ENCODE measurements at places on chromosomes 16 and 17. TPM values are rescaled to one million over a fixed set of nuclear protein-coding genes. Genes with fewer than 3 reads are reported as not detected.

GRCh38 chr17:45690625-45691275 is 93.4 kb upstream of the CRHR1 start:
- DNase-seq, result no peak
- peaks cover 2% of the 10 kb centered on the region for H3K4me1 ChIP-seq
- H3K4me3 ChIP-seq, result no peak overlapping the region
- no peak overlapping the region for H3K27ac ChIP-seq
- H3K36me3 ChIP-seq, result peaks cover 7% of the 10 kb centered on the region
- H3K27me3 ChIP-seq, result peaks cover 59% of the 10 kb centered on the region

DNA sequence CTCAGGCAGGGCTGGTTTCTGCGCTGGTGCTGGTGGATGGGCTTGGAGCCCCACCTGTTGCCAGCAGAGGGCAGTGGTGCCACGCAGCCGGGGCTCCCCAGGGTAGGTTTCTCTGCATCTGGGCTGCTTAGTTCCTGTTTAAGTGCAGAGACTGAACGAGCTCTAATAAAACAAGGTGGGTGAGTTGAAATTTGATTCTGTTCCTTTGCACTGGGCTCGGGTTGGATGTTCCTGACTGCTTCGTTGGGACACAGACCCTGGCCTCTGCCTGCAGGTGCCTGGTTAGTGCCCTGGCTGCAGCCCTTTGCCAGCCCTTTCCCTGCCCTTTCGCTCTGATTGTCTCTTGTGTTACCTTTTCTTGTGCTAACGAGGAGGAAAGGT is 30.0 kb downstream of the TBCD start:
- H3K4me3 ChIP-seq, result no peak overlapping the region
- DNase-seq, result peak; percentile 68
- peaks cover 2% of the 10 kb centered on the region for H3K36me3 ChIP-seq
- peaks cover 6% of the 10 kb centered on the region for H3K4me1 ChIP-seq
- no peaks in the 10 kb centered on the region for H3K27me3 ChIP-seq

- no peak overlapping the region for H3K4me3 ChIP-seq
- peaks cover 5% of the 10 kb centered on the region for H3K4me1 ChIP-seq
- no peak for DNase-seq
- peaks cover 4% of the 10 kb centered on the region for H3K36me3 ChIP-seq
These were observed 19.5 kb downstream of the NUP85 start for GRCh38 chr17:75225016-75225415.

DNA sequence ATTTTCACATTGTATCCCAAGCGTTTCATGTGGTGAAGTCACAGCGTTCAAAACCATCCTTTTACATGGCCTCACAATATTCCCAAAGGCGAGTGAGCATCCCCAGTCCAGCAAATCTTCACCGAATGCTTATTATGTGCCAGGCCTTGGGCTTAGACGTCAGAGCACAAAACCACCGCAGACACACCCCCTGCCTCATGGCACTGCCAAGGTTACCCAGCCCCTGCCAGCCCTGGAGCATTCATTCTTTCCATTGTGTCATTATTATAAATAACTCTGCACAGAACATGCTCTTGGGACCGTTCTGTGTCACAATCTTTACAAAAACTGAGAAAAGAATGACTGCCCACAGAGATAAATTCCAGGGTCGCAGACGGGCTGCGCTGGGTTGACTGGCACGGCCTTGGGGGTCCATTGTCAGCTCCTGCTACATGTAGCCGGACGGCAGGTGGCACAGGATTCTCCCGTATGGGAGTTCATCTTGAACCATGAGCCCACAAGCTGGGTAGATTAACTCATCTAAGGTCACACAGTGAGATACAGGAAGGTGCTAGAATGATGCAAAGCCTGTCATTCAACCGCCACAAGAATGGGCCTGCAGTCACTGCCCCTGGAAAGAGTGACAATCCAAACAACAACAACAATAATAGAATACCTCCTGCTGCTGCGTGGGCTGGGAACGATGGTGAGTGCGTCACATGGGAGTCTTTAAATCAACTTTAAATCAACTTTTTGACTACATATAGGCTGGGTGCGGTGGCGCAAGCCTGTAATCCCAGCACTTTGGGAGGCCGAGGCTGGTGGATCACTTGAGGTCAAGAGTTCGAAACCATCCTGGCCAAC is 4.5 kb upstream of the NECAB2 start:
- H3K27ac ChIP-seq, result no peak overlapping the region
- DNase-seq, result no peak
- H3K36me3 ChIP-seq, result peaks cover 4% of the 10 kb centered on the region
- peaks cover 2% of the 10 kb centered on the region for H3K4me1 ChIP-seq
- H3K27me3 ChIP-seq, result no peaks in the 10 kb centered on the region
- no peak overlapping the region for H3K4me3 ChIP-seq

KRT23 gene
- total RNA-seq, result not detected

DNA sequence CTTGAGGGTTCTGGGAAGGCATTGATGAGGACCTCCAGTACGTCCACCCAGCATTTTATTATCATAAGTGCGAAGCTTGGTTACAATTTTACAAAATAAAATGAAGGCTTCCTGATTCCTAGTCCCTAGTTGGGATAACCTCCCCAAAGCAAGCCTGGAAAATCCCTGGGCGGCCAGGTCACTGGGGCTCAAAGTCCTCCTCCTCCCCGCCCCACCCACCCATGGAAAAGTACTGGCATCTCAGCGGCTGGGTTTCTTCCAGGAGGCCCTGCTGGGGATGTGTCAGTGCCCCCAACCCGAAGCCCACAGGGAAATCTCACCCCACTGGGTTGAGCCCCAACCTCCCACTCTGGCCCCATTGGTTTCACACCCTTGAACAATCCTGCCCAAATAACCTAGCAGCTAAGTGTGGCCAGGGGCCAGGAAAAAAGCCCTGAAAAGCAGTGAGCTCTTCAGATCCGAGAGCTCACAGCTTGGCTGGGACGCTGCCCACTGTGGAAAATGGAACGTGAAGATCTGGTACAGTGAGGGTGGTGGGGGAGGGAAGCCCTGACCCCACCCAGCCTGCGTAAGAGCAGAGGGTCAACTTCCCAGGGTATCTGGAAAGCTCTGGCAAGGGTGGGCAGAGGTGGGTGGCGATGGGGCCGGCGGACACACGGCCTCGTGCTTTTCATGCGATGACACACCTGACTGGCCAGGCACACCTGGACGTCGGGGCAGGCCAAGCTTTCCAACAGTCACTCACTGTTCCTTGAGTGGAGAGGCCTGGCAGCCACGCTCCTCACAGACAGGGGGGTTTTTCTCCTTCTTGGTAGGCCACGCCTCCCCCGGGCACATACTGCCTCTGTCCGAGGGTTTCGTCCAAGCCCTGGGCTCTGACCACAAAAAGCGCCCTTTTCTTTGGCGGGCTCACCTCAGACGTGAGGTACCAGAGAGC is 324.5 kb downstream of the SOX9 start:
- DNase-seq, result no peak
- H3K27me3 ChIP-seq, result peaks cover 9% of the 10 kb centered on the region
- H3K4me3 ChIP-seq, result no peak overlapping the region
- H3K36me3 ChIP-seq, result no peaks in the 10 kb centered on the region
- no peak overlapping the region for H3K27ac ChIP-seq

DNA sequence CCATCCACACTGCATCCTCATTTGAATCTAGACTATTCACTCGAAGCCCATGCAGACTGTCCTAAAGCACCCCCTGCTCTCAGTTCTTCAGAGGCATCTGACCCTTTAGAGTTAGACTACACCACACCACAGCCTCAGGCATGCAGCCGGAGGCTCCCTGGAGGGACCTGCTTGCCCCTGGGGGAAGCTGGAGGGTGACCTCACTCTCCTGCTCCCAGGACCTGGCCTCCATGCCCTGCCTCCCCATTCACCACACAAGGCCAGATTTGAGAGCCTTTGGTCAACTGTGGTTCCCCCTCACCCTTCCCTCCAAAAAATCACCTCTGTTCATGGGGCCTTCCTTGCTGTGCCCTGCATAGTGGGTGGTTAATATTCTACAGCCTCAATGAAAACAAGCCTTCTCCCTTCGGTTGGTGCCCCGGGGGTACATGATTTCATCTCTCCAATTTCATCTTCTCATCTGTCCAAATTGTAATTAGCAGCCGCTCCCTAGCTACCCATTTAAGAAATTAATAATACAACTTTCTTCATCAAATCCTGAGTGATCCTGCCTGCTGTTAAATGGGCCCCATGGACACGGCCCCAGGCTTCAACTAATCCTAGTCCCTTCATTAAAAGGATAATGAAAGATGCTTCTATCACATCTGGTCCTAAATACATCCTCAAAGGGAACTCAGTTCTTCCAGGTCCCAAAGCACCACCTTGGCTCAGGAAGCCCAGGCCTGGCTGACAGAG is 24.4 kb downstream of the ABCC12 start:
- no peak overlapping the region for H3K27ac ChIP-seq
- peaks cover 29% of the 10 kb centered on the region for H3K27me3 ChIP-seq
- H3K36me3 ChIP-seq, result peaks cover 2% of the 10 kb centered on the region

All from T-helper 17 cell (primary cell).